ENCODE measurements at places on chromosomes 7 and 10.
A peak's percentile ranks its signal among the peaks of the same experiment; 100 is the strongest.

- peak; percentile 48 for DNase-seq
Measured at GRCh38 chr7:96837593-96837992, 127.9 kb upstream of the SEM1 start.

- no peak for DNase-seq
Measured at GRCh38 chr10:5945561-5946418, 31.6 kb downstream of the IL15RA start.

DNA sequence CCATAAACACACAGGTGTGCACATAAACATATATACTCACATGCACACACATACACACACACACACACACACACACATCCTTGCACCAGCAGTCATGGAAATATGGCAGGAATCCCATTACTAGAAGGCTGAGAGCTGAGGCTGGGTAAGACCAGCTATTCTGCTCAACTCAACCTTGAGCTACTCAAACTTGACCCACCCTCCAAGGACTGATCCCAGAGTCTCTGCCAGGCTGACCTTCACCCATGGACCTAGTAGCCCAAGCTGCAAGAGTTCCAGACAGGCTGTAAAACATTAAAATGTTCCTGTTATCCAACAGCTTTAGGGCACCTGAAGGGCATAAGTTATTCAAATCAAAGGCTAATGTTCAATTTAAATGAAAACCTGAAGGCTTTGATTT, 134.6 kb downstream of the FRMD4A start:
- no peak for DNase-seq

DNA sequence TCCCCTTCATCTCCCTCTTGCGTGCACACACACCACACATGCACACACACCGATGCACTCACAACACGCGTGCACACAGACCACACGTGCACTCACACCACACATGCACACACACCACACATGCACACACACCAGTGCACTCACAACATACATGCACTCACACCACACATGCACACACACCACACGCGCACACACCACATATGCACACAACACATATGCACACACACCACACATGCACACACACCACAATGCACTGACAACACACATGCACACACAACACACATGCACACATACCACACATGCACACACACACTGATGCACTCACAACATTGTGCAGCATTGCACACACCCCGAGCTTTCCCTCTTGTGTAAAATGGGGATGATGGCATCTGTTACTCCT, 68.1 kb downstream of the TRRAP start:
- DNase-seq = no peak

DNA sequence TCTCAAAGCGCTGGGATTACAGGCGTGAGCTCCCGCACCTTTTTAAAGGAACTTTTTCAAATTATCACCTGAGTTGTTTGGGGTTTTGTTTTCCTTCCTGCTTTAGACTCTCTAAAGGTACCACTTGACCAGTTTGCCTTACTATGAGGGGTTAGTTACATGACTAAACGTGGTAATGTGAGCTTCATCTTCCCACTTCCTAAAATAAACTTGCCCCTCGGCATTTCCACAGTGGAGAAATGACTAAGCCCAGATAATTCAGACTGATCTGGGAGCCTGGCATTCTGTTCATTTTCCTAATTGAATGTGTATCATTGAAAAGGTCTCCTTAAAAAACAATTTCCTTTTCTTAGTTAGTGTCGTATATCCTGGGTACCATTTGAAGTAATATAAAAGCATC, 163.4 kb downstream of the PLXDC2 start:
- DNase-seq = no peak
